ENCODE measurements at places on chromosomes 3 and 15.
A peak's percentile ranks its signal among the peaks of the same experiment; 100 is the strongest.

GRCh38 chr3:111314181-111314873 is 227.7 kb upstream of the CD96 start:
- no peak for DNase-seq

DNA sequence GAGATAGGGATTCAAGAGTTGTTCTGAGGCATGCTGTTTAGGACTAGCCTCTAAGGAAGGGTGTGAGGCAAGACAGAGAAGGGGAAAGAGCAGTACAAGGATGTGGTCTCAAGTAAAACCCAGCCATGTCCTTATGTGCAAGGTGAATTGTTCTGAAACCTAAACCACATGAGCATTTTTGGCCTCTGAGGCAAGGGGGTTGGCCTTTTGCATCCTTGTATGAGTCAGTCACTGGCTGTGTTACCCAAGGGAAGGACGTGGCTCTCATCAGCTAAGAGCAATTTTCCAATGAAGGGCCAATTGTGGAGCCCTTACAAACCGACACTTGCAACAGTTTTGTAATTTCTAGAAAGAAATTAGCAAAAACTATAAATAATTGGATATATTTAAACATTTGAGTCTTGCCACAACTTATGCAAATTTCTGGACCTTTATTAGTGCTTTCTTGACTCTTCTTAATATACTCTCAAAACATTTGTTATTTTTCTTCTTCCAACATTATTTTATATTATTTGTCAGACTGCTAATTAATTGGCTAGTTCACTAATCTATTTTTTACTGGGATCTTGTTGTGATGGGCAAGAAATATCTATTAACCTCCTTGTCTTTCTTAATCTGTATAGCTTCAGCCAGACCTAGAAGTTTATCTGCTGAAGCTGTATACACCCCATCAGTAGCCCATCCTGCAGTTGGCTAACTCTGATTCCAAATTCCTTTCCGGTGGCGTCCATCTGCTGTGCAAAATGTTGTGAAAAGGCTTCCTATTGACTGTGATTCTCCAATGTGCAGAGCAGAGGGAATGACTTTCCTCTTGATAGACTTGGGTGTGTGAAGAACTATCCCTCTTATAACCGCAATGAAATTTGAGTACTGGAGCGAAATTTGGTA is 97.7 kb upstream of the P2RY1 start:
- no peak for DNase-seq

- DNase-seq: no peak
Measured at GRCh38 chr15:87343966-87344365, 912.6 kb downstream of the NTRK3 start.

DNA sequence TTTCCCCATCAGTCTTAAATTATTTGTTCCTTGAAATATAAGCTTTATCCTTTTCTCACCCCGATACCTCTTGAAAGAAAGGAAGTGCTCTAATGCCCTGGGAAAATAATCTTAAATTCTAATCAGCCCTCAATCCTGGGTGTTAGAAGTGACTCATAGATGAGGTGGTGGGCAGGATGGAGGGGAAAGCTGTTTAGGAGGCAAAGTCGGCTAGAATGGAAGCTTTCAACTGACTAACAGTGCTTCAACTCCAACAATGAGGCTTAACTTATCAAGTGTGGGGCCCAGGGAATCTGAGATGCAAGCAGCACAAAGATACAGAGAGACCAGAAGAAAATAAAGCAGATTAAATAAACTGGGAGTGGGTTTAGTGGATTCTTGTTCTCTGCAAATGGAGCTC is 175.8 kb downstream of the EPHB1 start:
- DNase-seq: no peak

DNA sequence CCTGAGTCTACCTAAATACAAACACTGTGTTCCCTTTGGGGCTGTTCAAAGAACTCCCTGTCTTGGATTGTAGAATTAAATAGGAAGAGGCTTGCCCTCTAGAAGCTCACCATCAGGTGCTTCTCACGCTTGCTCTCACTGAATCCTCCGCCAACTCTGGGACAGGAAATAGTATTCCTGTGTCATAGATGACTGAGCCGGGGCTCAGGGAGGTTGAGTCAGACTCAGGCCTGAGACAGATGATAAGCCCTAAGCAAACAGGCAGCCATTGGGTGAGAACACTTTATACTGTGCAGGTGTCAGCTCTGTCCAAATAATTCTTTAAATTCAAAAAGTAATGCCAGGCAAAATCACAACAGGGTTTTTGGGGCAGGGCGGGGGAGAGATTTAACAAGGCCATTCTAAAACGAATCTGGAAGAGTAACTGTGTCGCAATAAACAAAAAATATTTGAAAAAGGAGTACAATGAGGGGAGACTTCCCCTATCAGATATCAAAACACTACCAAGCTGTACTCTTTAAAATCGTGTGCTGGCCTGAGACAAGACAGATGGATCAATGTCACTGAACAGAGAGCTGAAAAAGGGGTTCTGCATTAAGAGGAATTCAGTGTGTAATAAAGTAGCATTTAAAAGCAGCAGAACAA is 59.0 kb downstream of the EPHB3 start:
- DNase-seq: peak; percentile 23

DNA sequence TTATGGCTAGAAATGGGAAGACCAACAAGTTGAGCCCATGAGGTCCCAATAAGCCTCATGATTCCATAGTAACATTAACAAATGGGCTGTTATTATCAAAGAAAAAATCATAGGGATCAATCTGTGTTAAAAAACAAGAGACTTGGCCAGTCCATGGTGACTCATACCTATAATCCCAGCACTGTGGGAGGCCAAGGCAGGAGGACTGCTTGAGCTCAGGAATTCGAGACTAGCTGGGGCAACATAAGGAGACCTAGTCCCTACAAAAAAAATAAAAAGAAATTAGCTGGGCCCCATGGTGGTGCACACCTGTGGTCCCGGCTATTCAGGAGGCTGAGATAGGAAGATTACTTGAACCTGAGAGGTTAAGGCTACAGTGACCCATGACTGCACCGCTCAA is 124.8 kb downstream of the DMXL2 start:
- DNase-seq: no peak

DNA sequence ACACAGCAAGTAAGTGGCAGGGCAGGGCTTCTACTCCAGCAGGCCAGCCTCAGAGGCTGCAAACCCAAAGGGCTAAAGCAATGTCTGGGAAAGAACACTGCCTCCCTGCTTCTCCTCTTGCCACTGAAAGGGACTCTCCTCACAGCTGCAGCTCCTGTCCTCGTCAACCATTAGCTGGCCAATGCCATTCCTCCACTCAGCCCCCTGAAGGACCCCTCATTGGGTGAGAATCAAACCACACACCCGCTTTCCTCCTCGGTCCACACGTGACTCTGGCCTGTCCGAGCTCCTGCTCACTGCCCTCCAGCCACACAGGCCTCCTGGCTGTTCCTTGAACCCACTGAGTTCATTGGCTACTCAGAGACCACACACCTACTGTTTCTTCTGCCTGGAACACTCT is 253.7 kb upstream of the TLE3 start:
- DNase-seq: no peak

- DNase-seq: no peak
Measured at GRCh38 chr3:152267831-152268554, 736 bp upstream of the MBNL1 start.

Data from KBM-7 (cell line).